ENCODE measurements at places on chromosomes 16 and 17.

GRCh38 chr16:72637306-72637705, 410.6 kb downstream of the ZFHX3 start:
- no peak for DNase-seq

- no peak for DNase-seq
Observed at GRCh38 chr17:16269658-16270057, 52.6 kb downstream of the PIGL start.

DNA sequence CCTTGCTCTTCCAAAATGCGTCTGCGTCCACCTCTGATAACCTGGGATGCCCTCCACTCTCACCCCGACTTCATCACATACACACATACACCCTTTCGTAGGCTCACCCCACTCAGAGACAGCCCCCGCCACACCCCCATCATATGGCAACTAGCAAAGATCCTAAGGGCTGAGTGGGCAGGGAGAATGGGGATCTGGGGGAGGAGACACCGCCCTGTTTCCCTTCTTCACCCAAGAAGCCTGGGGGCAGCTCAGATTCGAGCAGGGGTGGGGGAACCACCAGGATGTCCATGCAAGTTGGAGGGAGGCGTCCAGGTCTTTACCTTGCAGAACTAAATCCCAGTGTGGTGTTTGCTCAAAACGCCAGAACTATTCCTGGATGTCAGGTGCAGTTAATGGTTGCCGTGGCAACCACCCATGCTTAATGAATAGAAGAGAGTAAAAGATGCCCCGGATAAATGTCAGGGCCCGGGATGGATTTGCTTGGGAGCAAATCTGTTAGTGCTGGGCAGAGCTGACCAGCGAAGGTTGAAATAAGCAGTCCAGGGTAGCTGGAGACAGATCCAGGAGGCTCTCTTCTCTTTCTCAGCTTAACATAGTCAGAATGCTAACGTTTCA, 72.8 kb downstream of the CACNG3 start:
- DNase-seq = no peak

GRCh38 chr16:1884889-1885288, 12.9 kb upstream of the MEIOB start:
- no peak for DNase-seq

- no peak for DNase-seq
Observed at GRCh38 chr16:67294938-67295361, 15.6 kb downstream of the PLEKHG4 start.

DNA sequence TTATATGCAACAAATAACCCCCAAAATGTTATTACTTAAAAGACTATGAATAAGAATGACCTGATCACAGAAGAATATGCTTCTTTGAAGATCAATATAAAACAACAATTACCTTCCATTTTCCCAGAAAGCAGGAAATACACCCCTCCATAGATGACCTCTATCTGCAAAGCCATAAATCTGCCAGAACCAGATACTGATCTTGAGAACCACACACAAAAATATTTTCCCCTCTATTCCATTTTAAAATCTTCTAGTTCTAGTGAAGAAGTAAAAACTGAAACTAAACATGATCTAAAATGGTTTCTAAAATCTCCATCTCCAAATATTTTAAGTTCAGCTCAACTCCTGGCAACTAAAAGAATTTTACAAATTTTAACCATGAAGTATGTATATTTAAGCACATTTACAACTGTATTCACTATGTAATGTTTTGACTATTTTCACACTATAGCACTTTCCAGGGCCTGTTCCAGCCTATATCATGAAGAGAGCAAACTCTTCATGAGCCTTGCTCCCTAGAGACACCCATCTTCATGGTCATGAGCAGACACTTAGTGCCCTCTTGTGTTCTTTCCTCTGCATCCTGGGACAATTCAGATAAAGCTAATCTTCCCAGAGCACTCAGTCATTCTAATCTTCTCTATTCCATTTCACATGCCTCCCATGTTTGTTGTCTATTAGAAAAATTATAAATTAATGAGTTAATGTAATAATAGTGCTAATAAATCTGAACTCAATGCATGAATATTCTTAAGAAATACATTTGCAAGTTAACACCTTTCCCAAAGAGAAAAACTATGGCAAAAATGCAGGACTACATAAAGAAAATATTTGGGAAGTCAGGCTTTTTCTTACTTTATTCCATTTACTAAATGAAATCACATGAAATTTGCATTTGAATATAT, 87.0 kb downstream of the HELZ start:
- DNase-seq = peak; percentile 39

DNA sequence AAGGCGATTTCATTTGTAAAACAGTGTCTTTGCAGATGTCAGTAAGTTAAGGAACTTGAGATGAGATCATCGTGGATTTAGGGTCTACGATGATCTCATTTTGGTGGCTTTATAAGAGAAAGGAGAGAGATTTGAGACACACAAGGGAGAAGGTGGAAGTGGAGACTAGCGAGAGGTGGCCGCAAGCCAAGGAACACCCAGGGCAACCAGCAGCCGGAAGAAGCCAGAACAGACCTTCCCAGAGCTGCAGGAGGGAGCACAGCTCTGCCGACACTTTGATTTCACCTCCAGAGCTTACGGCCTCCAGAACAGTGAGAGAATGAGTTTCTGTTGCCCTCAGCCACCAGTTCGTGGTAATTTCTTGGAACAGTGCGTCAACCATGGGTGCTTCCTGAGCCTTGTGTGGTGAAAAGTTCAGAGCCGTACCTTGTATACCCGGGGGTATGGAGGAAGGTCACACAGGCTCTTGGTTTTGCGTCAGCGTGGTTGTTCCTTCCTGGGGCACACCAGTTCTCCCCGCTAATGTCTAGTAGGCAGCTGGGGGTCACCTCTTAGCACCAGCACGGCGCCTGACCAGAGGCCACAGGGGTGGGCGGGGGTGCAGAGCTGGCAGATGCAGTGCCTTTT, 12.9 kb upstream of the SEC14L1 start:
- DNase-seq = no peak

- DNase-seq = no peak
Observed at GRCh38 chr17:30393491-30393890, 14.8 kb downstream of the CPD start.

- DNase-seq = no peak
Observed at GRCh38 chr17:77581480-77581879, 377.0 kb upstream of the TNRC6C start.

DNA sequence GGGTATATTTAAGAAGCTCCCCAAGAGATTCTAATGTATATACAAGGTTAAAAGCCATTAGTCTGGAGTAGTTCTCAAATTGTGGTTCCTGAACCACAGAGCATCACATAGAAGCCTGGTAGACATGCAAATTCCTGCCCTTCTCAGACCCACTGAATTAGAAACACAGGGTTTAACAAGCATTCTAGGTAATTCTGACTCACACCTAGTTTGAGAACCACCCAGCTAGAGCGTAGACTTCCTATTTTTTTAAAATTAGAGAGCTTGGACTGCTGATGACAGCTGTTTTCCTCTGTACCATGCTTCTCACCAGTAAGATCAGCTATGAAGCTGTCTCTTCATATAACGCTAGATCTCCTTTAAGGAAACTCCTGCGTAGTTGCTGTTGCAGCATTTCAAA, 50.6 kb downstream of the HS3ST3B1 start:
- DNase-seq = peak; percentile 80

GRCh38 chr16:72847187-72848027, 200.5 kb downstream of the ZFHX3 start:
- peak; percentile 34 for DNase-seq

DNA sequence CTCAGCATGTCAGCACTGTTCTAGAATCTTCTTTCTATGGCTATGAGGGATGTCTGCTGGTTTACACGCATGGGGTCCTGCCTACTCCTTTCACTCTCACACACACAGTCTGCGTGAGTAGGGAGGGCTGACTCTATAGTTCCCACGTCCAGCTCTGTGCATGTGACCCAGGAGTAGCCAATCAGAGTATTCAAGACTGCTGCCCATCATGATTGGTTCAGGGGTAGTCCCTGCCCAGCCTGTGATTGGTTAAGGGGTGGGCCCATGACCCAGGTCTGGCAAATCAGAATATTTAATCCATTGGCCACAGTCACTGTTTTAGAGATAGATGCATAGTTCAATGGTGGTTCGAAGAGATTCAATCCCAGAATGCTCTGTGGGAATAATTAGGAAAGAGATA, 151.3 kb upstream of the IRX3 start:
- no peak for DNase-seq

GRCh38 chr16:53415504-53415903, 18.8 kb upstream of the RBL2 start:
- no peak for DNase-seq

GRCh38 chr17:866568-867103, 84.5 kb downstream of the MRM3 start:
- no peak for DNase-seq

- no peak for DNase-seq
Observed at GRCh38 chr17:75640556-75641119, 7.4 kb downstream of the SMIM5 start.

DNA sequence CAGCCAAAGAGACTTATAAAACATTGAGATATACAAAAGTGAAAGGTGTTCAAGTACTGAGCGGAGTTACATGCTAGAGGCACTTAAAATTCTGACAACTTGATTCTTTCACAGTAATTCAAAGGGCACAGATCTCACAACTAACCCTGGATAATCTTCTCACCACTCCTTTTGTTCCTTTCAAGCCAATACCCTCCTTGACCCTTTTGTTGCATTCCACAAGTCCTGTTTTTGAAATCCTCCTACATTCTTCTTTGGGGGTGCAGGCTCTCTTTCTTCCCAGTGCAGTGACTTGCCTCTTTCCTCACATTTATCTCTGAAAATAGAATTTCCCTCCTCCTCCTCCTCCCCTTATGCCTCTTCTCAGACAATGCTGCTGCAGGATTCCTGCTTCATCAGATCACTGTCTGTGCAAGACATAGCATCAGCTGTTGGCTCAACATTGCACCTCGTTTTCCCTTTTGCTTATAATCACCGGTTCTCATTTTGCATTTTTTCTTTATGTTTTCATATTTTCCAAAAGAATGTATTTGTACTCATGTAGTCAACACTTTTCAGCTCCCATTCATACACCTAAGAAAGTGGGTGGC, 199.3 kb downstream of the CDH8 start:
- DNase-seq = no peak

GRCh38 chr16:82801361-82801760, 174.6 kb downstream of the CDH13 start:
- DNase-seq = no peak

DNA sequence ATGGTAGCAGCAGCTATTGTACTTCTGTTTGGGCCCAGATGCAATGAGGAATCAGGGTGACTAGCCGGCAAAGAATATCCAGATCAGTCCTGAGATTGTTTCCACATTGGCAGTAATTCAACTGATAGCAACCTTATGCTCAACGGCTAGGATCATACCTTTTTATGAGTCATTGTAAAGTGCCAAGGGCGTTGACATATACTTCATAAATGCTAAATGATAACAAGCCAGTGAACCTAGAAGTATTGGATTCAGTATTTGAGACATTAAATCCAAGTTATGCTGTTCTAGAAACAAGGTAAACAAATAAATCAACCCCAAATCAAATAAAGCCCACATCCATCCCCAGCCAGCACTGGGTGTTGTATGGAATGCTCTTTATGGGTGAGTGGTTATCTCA, 207.1 kb upstream of the ZFHX3 start:
- DNase-seq = no peak

GRCh38 chr17:63035271-63035670, 69.2 kb downstream of the TANC2 start:
- no peak for DNase-seq

DNA sequence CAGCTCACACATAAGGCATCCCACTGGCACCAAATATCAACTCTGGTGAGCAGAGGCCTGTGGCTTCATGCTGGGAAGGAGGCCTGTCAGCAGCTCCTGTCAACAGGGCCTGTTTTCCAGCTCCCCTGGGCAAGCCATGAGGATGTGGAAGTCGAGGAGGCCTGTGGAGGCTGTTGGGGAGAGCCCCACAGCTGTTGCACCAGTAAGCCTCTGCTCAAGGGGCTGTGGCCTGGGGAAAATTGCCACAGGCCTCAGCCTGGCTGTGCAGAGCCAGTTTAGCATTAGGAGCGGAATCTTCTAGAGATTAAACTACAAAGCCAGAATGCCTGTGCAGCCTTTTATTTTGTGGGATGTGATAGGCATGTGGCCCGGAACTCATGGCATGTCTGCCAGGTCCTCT, 202.1 kb downstream of the SPECC1 start:
- no peak for DNase-seq

GRCh38 chr16:83392743-83393142, 415.0 kb upstream of the HSBP1 start:
- DNase-seq = no peak

- DNase-seq = no peak
Observed at GRCh38 chr17:36813957-36814563, 123.2 kb upstream of the LHX1 start.

DNA sequence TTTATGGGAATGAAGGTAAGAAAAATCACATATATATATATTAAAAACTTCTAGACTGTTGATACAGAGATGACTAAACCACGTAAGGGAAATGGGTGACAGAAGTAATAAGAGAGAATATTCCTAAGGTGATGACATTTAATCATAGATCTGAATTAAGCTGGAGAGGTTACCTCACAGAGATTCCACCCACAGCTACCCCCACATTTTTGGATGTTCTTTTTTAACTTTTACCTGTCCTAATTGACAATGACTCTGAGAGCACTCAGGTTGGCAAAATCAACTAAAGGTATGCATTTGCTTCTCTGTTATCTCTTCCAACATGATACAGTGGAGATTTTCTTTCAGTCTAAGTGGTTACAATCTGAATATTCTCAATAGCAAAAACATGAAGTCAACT, 1280.6 kb downstream of the CDH11 start:
- no peak for DNase-seq

DNA sequence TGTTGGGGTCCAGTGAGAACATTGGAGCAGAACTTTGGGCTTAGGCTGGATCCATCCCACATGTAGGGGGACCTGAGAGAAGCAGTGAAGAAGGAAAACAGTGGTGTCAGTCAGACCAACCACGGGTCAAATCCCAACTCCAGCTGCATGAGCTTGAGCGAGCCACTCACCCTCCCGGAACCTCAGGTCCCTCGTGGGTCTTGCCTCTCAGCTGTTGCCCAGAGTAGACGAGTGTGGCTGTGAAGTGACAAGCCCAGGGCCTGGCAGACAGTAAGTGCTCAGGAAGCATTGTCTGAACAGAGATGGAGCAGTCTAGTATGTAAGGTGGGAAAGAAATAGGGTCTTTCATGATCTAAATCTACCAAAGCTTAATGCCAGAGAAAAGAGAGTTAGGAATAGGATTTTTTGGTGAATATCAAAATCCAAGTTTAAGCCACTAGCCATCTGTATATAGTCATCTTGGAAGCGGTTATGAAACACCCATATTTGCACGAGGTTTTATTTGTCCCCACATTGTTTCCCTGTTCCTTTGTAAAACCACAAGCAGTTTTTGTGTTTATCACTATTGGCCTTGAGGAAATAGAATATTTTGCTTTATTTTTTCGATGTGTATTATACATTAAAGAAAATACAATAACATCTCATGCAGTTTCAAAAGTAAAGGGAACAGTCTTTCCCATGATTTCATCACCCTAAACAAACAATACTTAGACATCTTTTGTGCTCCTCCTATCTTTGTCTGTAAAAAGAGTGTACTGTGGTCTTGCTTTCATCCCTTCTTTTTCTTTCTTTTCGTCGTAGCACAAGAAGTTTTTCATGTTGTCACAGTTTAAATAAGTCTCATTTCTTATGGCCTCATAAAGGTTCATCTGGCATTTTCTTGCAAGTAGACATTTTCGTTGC, 112.0 kb downstream of the CLEC16A start:
- DNase-seq = no peak

Measured in OCI-LY7 (cell line).